Femur (tissue), 1 donor: ENCODE measurements at places on chromosomes 2 and 18.

- DNase-seq: no peak
These were observed 21.8 kb downstream of the COLEC12 start for GRCh38 chr18:478681-479080.

- DNase-seq: no peak
These were observed 527 bp downstream of the IGFBP5 start for GRCh38 chr2:216694826-216695217.

- DNase-seq: no peak
These were observed 22.3 kb upstream of the ACTR3 start for GRCh38 chr2:113867571-113867970.

GRCh38 chr2:96359310-96359709, 23.7 kb downstream of the NCAPH start:
- DNase-seq: no peak

DNA sequence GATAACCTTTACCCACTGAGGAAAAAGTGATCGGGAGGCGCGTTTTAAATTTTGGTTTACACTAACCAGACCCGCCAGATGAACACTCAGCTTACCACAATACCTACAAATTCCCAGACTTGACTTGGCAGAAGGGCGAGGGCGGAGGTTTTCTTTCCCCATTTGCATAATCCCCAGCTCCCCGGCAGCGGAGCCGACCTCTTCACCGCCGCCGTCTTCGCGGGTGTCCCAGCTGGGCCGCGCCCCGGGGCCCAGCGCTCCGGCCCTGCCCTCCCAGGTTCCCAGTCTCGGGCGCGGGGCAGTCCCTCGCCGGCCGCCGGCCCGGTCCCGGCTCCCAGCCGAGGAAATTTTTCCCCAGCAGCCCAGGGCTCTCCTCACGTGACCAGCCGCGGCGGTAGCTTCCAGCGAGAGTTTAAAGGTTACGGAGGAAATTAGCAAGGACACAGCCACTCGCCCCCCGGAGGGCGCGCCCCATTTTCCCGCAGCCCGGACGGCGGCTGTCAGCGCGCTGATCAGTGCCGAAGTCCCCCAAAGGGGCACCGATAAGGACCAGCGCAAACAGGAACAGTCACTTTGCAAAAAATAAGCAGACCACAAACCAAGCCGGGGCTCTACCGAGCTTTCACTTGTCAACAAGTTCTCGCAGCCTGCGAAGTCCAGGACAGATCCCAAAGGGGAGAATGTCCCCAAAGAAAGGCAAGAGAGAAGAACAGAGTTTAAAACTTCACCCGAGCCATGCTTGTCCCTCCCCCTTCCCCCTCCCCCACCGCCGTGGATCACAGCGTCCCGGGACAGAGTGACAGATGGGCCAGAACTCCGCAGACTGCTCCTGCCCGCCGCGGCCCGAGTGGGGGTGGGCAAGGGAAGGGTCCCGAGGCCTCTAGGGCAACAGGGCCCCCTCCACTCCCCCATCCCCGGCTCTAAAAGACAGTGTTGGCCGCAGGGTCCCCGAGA, 1.3 kb upstream of the PRKCE start:
- peak; percentile 78 for DNase-seq

DNA sequence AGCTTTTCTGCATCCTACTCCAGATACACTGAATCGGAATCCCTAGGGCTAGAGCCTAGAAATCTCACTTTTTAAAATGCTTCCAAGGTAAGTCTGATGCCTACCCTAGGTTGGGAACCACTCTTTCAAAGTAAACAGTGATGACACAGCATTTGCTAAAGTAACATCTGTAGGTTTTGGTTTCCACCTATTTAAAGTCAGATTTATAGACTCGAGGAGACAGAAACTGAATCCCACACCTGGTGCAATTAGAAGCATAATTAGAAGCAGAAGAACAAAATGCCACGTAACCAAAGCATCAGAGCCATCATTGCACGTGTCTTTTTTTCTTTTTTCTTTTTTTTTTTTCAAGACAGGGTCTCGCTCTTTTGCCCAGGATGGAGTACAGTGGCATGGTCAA, 40.9 kb downstream of the PDK1 start:
- no peak for DNase-seq

DNA sequence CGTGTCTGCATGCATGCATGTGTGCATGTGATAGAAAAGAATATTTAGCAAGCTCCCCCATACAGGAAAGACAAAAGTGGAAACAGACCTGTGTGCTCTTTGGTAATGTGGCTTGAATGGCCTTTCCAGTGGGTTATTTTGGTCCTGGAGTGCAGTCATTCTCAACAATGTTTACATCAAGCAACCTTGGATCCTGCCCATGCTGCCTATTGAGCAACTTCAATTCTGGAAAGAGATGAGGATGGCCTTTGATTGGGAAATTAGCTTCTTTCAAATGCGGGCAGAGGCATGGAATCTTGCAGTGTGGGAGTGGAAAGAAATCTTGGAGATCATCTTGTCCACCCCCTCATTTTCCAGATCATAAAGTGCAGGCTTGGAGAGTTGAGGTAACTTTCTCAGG, 87.2 kb upstream of the SMAD2 start:
- no peak for DNase-seq

DNA sequence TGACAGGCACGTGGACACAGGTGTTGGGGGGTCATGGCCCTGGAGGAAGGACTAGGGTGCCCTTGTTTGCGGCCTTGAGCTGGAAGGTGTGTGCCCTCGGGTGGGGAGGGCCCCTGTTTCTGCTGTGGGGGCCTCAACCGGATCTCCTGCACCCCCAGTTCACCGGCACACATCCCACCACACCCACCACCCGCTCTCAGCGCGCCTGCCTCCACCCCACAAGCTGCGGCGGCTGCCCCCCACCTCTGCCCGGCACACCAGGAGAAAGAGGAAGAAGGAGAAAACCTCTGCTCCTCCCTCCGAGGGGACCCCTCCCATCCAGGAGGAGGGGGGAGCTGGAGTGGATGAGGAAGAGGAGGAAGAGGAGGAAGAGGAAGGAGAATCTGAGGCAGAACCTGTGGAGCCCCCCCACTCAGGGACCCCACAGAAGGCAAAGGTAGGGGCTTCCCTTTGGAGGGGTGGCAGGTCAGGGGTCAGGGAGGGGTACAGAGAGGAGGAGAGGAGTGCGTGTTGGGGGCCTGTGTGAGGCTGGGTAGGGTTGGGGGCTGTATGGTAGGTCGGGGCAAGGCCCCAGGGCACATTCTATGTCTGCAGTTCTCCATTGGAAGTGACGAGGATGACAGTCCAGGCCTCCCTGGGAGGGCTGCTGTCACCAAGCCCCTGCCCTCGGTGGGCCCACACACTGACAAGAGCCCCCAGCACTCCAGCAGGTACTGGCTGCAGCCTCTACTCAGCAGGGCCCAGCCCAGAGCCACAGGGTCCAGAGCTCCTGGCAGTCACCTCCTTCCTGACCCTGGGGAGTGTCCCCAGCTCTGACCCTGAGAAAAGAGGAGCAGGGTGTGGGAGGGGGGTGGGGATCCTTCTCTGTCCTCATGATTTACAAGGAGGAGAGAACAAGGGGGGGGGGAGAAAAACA, 1.8 kb downstream of the SLC4A3 start:
- DNase-seq: no peak

- DNase-seq: no peak
These were observed 226.5 kb upstream of the ARL4C start for GRCh38 chr2:234723400-234723799.

- no peak for DNase-seq
These were observed 531.5 kb downstream of the STK39 start for GRCh38 chr2:167715932-167716331.

DNA sequence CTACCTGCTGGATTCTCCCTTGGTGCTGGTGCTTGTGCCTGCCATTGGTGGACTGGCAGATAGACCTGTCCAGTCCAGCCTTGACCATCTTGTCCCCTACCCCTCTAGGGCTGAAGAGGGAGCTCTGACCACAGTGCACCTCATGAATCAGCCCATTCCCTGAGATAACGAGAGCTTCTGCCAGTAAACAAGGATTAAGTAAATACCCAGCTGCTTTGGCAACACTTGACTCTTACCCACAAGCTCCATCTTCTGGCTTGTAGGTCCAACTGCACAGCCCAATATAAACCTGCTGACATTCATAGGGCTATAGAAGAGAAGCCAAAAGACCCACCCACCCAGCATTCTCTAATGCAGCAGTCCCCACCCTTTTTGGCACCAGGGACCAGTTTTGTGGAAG, 186.4 kb downstream of the PIK3C3 start:
- DNase-seq: no peak

DNA sequence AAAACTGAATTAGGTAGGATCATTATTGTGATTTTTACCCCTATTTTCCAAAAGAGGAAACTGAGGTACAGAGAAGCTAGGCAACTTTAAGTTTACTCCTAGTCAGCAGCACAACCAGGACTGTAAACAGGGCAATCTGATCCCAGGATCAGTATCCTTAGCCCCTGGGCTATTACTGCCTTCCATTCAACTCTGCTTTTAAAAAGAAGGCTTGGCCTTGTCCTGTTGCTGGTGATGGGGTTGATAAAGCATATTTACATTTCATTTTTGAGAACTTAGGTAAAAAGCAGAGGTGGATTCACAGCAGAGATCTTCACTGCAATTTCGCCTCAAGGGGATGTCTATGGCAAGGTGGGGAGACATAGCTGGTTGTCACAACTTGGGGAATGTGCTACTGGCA, 148.5 kb downstream of the GALNT14 start:
- no peak for DNase-seq

DNA sequence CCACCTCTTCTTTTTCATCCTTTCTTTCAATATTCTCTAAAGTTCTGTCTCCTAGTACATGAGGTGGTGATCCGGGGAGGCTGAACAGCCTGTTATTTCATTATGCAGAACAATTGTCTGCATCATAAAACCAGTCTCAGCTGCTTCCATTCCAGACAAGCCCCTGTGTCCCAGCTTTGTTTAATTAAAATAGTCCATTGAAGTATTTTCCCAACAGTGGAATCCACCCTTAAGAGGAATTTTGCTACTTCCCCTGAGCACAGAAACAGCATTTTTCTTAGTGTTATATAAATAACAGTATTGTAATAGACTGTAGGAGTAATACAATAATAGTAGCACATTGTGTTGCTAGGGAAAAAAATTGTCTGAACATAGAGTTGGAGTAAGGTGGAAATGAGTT, 395.4 kb upstream of the TCF4 start:
- DNase-seq: no peak

DNA sequence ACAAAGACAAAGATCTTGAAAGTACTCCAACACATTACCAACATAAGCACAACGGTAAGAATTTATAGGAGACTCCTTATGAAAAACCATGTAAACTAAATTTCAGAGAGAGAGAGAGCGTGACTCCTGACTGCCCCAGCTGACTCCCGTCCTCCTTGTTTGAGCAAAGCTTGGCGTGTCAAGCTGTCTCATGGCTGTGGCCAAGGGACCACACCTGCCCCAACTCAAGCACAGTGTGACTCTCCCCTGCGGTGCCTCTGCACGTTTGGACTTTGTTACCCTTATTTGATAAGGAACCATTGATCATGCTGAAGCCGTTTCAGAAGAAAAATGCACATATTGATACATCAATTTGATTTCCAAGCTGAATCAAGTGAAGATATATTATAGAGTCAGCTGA, 124.8 kb downstream of the COL6A3 start:
- no peak for DNase-seq

- DNase-seq: no peak
These were observed 148.4 kb downstream of the CSRNP3 start for GRCh38 chr2:165617741-165618481.

- no peak for DNase-seq
These were observed 294.2 kb upstream of the NCKAP5 start for GRCh38 chr2:133862400-133862977.

GRCh38 chr2:18829976-18830375, 240.6 kb upstream of the NT5C1B start:
- DNase-seq: no peak

GRCh38 chr18:48124857-48125626, 194.6 kb upstream of the SMAD2 start:
- DNase-seq: no peak

- no peak for DNase-seq
These were observed 62.3 kb upstream of the MAP4K3 start for GRCh38 chr2:39499336-39499735.

- DNase-seq: no peak
These were observed 129.0 kb upstream of the PARD3B start for GRCh38 chr2:204416236-204416635.

GRCh38 chr2:237875256-237876060, 16.0 kb downstream of the RAMP1 start:
- DNase-seq: no peak

- DNase-seq: no peak
These were observed 47.2 kb downstream of the FAM124B start for GRCh38 chr2:224354632-224355211.

GRCh38 chr2:61018318-61018755, 282 bp upstream of the PUS10 start:
- DNase-seq: no peak

GRCh38 chr2:112073875-112074274, 18.8 kb downstream of the TMEM87B start:
- no peak for DNase-seq

DNA sequence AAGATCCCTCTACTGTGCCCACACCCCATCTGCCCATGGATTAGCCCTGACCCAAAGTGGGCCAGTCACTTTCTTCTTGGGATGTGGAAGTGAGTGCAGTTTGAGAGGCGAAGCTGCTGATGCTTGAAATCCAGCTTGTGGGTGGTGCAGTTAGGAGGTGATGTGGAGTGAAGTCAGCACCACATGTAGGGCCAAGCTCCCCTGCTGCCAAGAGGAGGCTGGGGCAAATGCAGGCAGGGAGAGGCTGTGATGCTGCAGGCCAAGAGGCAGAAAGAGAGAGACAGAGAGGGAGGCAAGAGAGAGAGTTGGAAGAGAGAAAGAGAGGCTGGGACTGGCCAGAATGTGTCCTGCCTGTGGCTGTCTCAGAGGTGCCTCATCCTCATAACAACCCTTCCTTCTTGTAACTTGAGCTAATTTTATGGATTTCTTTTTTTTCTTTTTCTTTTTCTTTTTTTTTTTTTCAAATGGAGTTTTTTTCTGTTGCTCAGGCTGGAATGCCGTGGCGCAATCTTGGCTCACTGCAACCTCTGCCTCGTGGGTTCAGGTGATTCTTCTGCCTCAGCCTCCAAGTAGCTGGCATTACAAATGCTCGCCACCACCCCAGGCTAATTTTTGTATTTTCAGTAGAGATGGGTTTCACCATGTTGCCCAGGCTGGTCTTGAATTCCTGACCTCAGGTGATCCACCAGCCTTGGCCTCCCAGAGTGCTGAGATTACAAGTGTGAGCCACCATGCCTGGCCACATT, 35.3 kb upstream of the CAB39 start:
- no peak for DNase-seq

- DNase-seq: no peak
These were observed 88.0 kb upstream of the RTN4 start for GRCh38 chr2:55138014-55138881.

GRCh38 chr2:179669196-179669595, 192.2 kb downstream of the ZNF385B start:
- DNase-seq: no peak
